NCI-H510A (cell line): ENCODE measurements at places on chromosomes 2 and 18.

DNA sequence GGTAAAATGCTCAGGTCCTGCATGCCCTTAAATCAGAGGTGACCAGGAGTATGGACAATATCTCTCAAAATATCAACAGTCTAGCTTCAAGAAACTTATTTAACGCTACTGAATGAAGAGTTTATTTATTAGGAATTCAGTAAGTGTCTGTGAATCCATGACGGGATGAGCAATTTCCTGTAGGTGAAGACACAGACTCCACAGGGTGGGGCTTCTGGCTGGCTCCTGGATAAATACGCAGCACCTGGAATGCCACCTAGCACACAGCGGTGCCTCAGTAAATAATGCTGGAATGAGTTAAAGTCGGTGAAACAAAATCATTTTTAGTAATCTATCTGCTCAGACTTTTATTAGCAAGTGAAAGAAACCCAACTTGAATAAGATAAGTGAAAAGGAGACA, 29.4 kb upstream of the MBP start:
- DNase-seq, result no peak

GRCh38 chr2:240960971-240961876, 37.2 kb upstream of the SNED1 start:
- no peak for DNase-seq

GRCh38 chr2:30235008-30235655, 3.8 kb downstream of the LBH start:
- DNase-seq, result no peak

DNA sequence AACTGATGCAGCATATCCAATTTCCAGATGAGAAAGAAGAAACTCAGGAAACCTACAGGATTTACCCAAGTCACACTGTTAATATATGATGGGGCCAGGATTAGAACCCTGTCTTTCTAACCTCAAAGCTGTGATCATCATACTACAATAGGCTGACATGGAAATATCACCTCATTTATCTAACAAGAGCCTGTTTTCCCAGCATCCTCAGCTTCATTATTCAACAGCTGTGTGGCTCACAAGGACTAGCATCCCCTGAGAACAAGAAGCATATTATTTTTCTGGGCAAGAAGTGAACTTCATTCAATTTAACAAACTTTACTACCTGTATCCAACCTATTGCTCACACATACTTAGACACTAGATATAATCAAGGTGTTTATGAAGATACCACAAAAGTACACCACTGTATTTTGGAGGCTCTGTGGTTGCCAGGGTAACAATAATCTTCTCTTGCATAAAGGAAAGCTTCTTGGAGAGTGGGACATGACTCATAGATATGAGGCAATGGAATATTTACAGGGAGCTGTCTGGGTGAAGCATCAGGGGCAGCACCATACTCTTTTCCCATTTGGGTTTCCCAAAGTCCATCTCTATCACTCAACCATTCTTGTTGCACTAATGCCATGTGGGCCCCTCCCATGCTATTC, 218.2 kb downstream of the RAD51AP2 start:
- DNase-seq, result no peak

DNA sequence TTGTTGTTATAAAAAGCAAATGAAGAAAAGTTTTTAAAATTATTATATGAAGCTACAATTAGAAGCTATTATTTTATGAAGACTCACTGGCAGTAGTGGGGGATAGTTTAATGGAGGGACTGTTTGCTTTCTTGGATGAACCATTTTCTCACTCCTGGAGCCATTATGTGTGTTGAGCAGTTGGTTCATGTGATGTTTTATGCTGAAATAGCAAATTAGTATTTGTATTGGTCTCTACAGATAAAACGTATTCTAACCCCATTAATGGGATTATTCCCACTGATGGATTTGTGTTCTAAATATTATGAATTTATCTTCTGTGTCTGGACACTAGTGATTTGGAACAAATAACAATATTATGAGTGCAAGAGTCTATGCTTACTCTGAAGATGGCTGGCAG, 507.5 kb upstream of the FSHR start:
- DNase-seq, result no peak
